Stimulated activated CD8-positive, alpha-beta memory T cell treated with anti-CD3 and anti-CD28 coated beads, Interleukin-4, amount 100 ng/mL, for 4 hours (primary cell): ENCODE measurements at places on chromosomes 3 and 15.

DNA sequence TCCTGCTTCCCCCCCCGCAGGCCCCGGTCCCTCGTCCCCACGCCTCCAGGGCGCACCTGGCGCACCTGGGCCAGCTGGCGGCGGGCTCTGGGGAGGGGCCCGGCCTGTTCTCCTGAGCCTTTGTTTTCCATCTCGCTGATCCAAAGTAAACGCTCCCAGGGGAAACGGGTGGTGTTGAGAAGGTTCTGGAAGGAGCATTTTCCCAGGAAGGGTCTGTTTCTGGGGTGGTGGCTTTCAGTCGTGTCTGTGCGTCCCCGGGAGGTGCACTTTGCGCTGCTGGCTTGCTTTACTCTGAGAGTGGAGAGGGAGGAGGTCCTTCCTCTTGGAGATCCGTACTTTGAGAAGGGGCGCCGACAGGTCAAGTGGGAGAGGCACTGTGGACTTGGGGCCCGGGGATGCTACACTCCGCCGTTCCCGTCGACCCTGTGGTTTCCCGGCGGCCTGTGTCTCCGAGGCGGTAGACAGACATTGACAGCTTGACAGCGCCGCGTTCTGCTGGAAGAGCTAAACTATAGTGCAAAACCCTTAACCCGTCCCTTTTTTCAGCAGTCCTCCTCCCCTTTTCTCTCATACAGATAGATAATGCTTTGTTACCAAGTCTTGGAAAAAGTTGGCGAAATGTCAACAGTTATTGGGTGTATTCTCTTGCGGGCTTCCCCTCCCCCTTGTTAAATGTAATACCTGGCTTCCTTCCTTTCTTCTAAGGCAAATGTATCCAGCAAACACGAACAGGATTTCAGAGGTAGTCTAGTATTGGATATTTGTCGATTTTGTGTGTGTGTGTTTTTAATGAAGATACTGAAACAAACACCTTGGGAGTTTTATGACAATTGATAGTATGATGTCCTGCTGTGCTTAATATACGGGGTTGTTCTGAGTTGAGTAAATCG is 6.5 kb downstream of the TPM1 start:
- DNase-seq: no peak

- no peak for DNase-seq
These were observed 57.2 kb upstream of the ST8SIA2 start for GRCh38 chr15:92336419-92336987.

DNA sequence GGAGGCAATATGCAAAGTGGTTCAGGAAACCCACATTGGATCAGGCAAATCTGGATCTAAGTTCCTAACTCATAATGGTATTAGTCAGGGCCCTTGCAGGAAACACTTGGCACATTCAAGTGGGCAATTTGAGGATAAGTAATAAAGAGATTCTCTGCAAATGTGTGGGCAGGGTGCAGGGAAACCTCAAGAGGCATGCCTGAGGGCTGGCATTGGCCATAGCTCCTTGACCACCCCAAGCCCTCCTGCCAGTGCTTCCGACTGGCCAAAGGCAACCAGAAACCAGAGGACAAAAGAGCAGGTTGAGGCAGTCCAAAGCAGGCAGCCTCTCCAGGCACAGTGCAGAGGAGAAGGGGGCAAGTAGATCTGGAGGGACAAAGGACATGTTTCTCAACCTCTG is 130.8 kb upstream of the SNTN start:
- no peak for DNase-seq

GRCh38 chr3:71064291-71064955 is 519.1 kb downstream of the FOXP1 start:
- peak; percentile 38 for DNase-seq

GRCh38 chr3:108345492-108346205 is 49.3 kb downstream of the HHLA2 start:
- DNase-seq: no peak

DNA sequence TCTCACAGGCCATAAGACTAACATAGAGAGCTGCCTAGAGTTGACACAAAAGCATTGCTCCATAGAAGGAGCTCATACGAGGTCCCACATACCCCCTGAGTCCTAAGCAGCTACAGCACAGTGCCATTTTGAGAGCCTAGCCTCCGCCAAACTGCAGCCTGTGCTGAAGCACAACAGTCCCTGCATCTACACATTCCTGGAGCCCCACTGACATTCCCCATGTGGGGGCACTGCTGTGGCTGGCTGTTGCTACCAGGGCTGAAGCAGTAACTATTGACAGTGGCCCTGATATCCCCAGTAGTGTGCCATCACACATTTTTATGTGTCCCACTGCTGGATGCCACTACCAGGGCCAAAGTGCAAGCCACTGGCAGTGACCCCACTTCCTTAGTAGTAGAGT is 80.3 kb downstream of the CERS3 start:
- DNase-seq: no peak

GRCh38 chr15:23566071-23566554 is 639 bp downstream of the MKRN3 start:
- DNase-seq: no peak

- DNase-seq: no peak
These were observed 44.4 kb downstream of the ITGA11 start for GRCh38 chr15:68387381-68388143.

DNA sequence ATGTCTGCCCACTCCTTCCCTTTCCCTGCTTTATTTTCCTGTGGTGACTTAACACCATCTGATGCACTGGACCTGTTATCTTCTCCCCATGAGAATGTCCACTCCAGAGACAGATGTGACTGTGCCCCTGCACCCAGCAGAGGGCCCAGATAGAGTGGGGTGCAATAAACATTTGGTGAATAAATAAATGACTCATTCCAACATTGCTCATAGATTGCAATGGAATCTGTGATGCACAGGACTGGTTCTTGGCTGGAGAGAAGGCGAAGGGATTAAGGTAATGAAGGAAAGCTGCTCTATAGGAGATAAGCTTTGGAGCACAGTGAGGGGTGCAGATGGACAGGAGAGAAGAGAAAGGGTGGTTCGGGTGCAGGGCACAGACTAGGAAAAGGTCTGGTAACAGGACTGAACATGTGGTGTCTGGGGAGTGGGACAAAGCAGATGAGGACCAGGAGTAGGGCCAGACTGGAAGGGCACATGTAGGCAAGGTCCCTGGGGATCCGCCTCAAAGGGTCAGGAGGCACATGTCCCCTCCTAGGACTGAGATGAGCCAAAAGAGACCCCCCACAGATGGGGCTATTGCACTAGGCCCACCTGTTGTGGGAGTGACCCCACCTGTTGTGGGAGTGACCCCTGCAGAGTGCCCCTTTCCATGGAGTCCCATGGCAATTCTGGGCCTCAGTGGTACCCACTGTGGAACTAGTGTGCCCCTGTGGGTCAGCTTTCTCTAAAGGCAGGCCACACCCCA is 17.5 kb upstream of the POC1A start:
- DNase-seq: no peak

- no peak for DNase-seq
These were observed 162.6 kb downstream of the P2RY1 start for GRCh38 chr3:152997526-152997925.

- no peak for DNase-seq
These were observed 300.9 kb upstream of the SOX2 start for GRCh38 chr3:181410870-181411269.

DNA sequence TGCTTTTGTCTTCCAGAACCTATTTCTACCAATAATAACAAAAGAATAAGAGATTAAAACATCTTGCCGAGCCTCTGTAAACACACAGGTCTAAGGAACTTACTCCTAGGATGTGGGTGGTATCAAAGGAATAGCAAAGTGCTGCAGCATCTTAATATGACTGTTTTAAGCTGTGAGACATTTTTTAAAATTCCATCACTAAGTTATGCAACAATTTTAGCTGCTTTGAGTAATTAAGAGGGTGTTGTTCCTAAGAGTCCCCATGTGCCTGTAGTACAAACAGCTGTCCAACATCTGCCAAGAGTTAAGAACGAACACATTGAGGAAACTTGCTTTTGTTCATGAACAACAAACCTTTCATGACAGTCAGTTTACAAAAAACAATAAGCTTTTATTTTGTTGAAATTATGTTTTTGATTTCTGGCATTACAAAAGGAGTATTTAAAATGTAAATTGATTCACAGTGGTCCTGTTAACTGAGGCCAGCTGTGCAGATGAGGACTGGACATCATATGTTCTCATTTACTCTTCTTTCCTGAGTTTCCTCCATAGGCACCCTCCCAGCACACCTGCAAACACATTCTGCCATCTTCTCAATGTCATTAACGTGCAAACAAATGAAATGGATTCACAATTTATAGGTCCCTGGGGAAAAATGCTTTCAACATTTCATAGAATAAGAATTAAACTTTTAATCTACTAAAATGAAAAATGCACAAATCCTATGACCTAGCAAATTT is 337.3 kb upstream of the ARHGEF26 start:
- DNase-seq: no peak

GRCh38 chr15:100713163-100713867 is 110.9 kb downstream of the ASB7 start:
- no peak for DNase-seq

DNA sequence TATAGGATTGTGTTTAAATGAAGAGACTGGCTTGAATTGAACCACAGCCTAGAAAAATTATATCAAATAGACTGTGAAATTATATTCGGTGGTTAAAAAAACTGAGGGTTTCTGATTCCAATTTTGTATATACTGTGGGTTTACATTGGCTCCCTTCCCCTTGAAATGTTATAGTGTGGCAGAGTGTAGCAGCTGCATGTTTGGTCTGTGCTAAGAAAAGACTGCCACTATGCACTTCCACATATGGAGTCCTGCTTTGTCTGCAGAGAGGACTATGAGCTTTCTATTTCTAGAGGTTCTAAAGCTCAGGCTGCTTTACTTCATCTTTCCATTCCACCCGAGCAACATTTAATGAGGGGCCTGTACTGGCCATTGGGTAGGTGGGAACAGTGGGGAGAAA is 112.3 kb downstream of the P3H2 start:
- no peak for DNase-seq

GRCh38 chr3:160808838-160809237 is 52.8 kb downstream of the PPM1L start:
- DNase-seq: no peak

GRCh38 chr3:52779837-52780585 is 2.6 kb downstream of the ITIH1 start:
- DNase-seq: no peak
